ENCODE measurements at places on chromosomes 16 and 17.
A peak's percentile ranks its signal among the peaks of the same experiment; 100 is the strongest.

- peak; percentile 74 for DNase-seq
Observed at GRCh38 chr17:76240461-76241203, at the start of gene RNF157. TSS of gene RNF157 (minus strand) at chr17:76240493. CDS start at chr17:76240240, 253 bp downstream.

DNA sequence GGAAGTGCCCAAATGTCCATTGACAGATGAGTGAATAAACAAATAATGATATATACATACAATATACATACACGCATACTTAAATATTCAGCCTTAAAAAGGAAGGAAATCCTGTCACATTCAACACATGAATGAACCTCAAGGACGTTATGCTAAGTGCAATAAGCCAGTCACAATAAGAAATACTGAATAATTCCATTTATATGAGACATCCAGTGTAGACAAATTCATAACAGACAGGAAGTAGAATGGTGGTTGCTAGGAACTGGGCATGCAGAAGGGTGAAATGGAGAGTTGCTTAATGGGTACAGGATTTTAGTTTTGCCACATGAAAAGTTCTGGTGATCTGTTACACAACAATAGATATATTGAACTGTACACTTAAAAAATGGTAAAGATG is 8.8 kb upstream of the ITGB4 start:
- DNase-seq = no peak

- DNase-seq = no peak
Observed at GRCh38 chr16:81987706-81988105, 23.6 kb downstream of the SDR42E1 start.

DNA sequence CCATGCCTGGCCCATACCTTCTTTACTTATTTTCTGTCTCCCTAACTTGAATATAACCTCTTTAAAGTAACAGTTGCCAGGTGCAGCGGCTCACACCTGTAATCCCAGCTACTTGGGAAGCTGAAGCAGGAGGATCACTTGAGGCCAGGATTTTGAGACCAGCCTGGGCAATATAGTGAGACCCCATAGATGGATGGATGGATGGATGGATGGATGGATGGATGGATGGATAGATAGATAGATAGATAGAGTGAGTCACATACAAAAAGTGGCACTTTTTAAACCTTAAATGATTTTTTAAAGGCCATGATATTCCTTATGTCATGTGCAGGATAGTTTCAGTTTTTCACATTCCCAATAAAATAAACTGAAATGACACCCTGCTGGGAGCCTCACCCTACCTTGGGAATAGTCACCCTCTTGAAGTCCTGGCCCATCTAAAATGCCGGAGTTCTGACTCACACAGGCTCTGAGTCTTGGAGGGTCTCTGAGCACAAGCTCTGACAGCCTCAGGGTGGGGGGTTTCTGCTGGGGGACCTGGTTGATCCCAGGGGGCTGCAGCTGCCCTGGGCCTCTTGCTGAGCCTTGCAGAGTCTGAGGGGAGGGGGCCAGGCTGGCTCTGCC is 26.2 kb downstream of the CPNE2 start:
- DNase-seq = no peak

DNA sequence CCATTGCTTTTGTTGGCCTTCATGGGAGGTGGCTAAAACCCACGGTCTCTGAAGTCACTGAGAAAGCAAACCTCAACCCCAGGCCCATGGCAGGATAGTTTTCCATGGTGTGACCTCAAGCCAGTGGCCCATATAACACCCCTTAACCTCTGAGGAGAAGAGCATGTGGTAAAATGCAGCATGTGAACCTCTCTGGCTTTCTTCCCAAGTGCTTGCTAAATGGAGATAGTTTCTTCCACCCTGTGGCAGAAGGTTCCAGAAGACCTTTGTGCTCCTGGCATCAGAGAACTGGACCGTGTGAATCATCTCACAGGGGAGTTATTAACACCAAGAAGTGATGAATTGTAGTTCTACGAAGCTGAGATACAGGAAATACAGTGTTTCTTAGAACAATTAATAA is 47.3 kb downstream of the MYOCD start:
- DNase-seq = no peak

DNA sequence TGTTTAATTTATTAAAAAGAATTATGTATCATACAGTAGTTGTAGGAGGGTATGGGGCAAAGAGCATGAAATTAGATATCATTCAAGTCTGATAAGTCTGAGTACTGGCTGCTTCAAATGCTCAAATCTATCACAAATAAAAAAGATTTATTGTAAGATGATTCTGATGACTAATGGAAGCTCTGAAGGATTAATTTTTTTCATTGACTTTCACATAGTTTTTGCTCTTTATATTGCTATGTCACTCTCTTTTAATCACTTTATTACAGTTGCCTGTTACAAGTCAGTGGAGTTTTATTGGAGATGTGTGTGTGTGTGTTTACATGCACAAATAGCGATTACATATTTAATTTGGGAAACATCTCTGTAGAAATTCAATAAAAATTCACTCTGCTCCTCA is 15.0 kb downstream of the MAP2K4 start:
- no peak for DNase-seq

DNA sequence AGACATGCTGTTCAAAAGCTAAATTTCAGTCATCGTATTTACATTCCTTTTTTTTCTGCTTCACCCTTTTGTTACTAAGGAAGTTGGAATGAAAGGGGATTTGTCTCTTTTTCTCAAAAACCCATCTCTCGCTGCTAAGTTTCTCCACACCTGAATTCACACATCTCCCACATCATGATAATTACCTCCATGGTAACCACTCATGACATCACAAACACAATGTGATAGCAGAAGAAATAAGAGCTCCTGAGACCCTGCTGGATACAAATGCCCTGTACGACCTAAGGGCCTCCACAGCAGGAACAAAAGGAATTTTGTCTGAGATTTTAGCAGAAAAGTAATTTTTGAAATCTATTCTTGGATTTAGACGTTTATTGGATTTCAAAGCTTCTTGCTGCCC is 82.6 kb upstream of the GNAO1 start:
- DNase-seq = no peak

GRCh38 chr17:39962642-39963220 is at the start of gene GSDMA:
TSS of gene GSDMA (plus strand) at chr17:39963004. CDS start at chr17:39965688, 2,684 bp downstream.
- DNase-seq = no peak

- no peak for DNase-seq
Observed at GRCh38 chr16:50822671-50823070, 80.8 kb downstream of the CYLD start.

DNA sequence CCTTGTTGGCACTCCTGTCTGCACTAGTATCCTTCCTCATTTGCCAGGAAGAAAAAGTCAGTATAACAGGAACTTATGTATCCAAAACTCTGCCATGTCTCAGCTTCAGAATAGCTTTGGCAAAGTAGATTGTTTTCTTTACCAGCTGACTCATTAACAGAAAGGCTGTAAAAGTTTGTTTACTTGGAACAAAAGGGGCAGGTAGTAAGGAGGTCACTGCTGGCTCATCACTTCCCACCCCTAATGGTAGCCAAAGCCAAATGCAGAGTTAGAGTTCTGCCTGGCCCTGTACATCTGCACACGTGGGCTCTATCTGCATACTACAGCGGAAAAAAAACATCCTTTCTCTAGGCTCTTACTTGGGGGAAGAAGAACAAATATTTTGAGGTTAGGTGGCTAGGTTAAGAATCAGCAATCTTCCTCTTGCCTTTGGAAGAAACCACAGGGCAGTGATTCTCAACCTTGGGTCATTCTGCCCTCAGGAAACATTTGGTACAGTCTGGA is 90.9 kb upstream of the BCAR1 start:
- no peak for DNase-seq

- DNase-seq = peak; percentile 78
Observed at GRCh38 chr17:42681976-42682721, at the start of gene CNTNAP1. TSS of gene CNTNAP1 (plus strand) at chr17:42682531. CDS start at chr17:42682830, 299 bp downstream.

- no peak for DNase-seq
Observed at GRCh38 chr17:39166437-39167335, 725 bp upstream of the ARL5C start.

DNA sequence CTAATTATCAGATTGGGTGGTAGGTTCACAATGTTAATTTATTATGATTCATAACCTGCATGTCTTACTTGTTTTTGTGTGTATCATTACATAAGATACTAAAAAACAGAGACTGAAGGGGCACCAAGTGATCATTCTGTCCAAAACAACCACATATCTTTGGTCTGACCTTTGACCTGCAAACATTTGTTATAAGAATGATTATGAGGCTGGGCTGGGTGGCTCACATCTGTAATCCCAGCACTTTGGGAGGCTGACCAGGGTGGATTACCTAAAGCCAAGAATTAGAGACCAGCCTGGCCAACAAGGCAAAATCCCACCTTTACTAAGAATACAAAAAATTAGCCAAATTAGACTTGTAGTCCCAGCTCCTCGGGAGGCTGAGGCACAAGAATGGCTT is 116.4 kb downstream of the SPAG9 start:
- no peak for DNase-seq

DNA sequence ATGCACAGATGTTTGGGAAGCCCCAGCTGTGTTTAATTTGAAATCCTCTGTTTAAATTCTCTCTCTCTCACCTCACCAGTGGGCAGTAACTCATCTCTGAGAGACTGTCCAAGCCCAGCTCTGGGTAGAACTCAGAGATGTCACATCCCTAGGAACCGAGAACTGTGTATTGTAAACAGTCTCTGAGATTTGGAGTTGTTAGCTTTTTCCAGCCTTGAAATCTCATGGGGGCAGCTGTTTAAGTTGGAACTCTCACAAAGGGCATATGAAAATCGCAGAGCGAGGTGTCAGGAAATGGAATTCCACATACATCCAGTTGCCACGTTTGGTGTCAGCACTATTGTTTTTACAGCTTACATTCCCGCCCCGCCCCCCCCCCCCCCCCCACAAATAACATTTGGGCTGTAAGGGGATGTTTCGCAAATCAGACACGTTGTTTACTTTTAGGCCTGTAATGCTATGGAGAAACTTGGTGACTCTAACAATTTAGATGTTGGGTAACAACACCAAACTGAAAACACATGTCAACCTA is 34.3 kb downstream of the VPS35L start:
- no peak for DNase-seq

DNA sequence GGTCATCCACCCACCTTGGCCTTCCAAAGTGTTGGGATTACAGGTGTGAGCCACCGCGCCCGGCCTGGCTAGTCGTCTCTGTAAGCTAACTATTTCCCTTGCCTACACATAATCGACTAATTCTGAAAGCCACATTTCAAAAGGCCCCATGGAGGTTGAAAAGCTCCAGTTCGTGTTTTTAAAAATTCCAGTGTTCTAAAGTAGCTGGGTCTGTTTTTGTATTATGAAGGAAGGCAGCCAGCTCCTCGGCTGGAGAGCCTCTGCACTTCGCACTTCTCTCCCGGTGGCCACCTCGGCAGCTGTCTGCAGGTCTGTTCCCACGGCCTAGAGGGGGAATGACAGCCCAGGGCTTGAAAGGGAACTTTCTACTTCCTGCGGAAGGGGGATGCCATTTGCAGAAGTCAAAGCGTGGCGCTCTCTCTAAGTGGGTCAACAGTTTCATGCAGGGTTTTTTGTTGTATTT is 16.9 kb downstream of the HASPIN start:
- no peak for DNase-seq

DNA sequence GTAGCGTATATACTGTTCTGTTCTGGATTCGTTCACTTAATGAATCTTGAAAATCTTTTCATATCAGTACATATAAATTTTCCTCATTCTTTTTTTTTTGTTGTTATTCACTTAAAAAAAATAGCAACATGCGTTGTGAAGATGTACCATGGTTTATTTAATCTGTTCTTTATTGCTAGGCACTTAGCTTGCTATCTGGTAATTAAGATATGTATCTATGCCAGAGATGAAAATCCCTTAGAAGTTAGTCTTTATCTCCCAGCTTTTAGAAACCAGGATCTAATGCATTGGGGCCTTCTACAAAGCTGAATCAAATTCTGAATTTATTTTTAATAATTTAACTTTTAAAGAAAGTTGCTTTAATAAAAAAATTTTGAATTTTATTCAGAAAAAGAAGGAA is 13.0 kb upstream of the DNAJA2 start:
- no peak for DNase-seq

DNA sequence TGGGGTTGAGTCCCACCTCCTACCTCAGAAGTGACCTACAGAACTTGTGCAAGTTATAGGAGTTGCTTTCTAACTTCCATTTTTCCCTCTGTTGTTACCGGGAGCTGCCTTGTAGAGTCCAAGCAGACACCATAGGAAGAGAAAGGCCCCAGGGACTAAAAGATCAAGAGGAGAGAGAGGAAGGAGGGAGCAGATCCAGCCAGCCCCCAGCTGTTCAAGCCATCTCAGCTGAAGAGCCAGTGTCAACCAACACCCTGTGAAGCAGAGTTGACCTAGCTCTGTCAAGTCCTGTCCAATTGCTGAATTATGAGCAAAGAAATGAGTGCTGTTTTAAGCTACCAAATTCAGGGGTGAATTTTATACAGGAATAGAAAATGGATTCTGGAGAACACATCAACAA is 34.9 kb upstream of the CACNG4 start:
- no peak for DNase-seq

GRCh38 chr16:56910654-56911539 is 21.0 kb upstream of the HERPUD1 start:
- no peak for DNase-seq

- DNase-seq = no peak
Observed at GRCh38 chr17:68910251-68910705, 44.9 kb downstream of the ABCA8 start.

DNA sequence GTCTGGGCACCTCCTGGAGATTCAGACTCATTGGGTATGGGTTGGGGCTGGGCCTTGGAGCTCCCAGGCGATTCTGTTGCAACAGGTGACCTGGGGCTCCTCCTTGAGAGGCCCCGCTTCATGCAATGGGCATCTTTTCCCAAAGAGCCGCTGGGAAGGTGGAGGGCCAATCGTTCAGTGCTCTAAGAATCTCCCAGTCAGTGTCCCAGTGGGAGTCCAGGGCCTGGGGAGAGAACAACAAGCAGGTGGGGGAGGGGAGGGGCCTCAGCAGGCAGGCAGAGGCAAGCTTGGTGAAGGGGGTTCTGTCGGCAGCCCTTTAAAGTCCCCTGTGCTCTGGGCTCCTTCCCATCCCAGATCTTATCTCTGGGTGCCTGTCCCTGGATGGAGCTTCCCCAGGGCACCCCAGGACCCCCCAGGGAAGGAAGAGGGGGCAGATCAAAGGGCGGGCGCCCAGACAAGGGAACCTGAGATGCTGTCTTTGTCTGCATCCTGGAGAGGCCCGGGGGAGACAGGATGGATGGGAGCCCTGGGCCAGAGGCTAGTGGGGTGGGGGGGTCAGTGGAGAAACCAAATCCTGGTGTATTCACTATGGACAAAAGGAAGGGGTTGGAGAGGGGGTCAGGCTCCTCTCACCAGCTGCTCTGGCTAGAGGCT is 30.5 kb upstream of the NXPH3 start:
- no peak for DNase-seq

- DNase-seq = no peak
Observed at GRCh38 chr16:57318240-57318970, 33.9 kb upstream of the PLLP start.

- no peak for DNase-seq
Observed at GRCh38 chr17:7837408-7838088, 3.5 kb downstream of the KDM6B start.

- DNase-seq = no peak
Observed at GRCh38 chr17:77356109-77356689, 215.4 kb downstream of the SEC14L1 start.

GRCh38 chr16:12474047-12474446 is 329.6 kb downstream of the CPPED1 start:
- no peak for DNase-seq

- DNase-seq = no peak
Observed at GRCh38 chr17:43855061-43855460, 8.1 kb downstream of the CD300LG start.

- no peak for DNase-seq
Observed at GRCh38 chr16:55571-56136, 2.0 kb downstream of the SNRNP25 start.
